ENCODE measurements at places on chromosomes 4 and X.

GRCh38 chr4:30605616-30606190 is 114.5 kb upstream of the PCDH7 start:
- no peak for DNase-seq

GRCh38 chr4:122980860-122981259 is 58.5 kb upstream of the NUDT6 start:
- no peak for DNase-seq

GRCh38 chrX:113300580-113300979 is 459.9 kb upstream of the AMOT start:
- DNase-seq: no peak

DNA sequence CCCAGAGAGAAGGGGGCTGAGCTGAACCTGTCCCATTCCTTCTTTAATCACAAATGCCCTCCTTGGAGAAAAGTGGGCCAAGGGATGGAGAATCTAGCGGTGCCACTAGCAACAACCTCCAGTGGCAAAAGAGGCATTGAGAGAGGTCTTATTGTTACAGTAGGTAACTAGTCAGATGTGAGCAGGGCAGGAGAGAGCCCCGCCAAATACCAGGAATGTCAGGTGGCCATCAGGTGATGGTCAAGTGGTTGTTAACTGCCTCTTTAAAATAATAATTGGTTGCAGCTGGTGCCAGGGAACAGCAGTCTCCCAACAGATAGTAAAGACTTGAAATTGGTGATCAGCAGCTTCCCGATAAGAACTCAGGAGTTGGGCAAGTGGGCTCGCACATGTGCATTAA is 116.1 kb downstream of the EVC2 start:
- no peak for DNase-seq

DNA sequence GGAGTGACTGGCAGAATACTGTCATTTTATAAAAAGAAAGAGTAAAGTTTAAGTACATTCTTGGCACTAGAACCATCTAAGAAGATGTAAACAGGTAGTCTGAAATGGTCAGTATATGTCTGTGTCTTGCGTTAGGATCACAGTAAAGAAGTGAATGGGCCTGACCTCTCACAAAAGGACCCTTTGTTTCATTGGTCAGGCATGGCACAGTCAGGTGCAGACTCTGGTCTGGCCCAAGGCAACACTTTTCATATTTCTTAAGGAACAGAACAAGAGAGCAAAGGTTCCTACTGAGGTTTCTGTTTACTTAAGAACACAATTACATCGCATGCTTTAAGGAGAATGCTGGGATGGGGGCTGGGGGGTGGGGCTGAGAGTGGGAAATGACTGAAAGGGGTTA is 48.1 kb downstream of the RPGR start:
- no peak for DNase-seq

DNA sequence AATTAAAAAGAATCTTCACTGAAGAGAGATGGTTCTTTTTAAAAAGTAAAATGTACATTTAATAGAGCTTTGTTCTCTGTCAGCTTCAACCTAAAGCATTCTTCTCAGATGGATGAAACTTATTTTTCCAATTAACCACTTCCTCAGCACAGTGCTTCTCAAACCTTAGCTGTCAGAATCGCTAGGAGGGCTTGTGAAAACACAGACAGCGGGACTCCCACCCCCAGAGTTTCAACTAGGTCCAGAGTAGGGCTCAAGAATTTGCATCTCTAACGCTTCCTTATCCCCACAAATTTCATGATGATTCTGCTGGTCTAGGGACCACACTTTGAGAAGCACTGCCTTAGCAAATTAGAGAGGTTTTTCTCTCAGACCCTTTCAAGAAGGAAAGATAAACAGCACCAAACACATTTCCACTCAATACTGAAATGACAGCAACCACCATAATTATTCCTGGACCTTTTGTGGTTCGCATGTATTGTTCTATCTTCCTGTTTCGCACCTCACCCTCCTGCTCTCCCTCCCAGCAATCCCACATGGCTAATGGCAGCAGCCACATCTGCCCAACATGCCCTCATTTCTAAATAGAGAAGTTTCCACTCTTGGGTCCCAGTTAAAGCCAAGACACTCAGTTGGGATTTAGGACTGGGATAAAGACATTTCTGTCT is 73.2 kb downstream of the ZNF827 start:
- DNase-seq: no peak
